A172 (cell line): ENCODE measurements at places on chromosomes 1 and 21. TPM values are rescaled to one million over a fixed set of nuclear protein-coding genes. Genes with fewer than 3 reads are reported as not detected.

- no peak for DNase-seq
Observed at GRCh38 chr1:67530071-67530470, 99.9 kb upstream of the SERBP1 start.

- DNase-seq: no peak
Observed at GRCh38 chr1:40766560-40766959, 17.0 kb upstream of the KCNQ4 start.

GRCh38 chr1:167601442-167602383 is 28.3 kb upstream of the RCSD1 start:
- DNase-seq: peak; percentile 23

GRCh38 chr1:197919346-197920066 is 2.3 kb downstream of the LHX9 start:
- DNase-seq: no peak

Gene TRIM46
- total RNA-seq: 1.1 and 3.4 TPM in 2 replicates

Gene CLDN19
- not detected in 2 replicates for total RNA-seq

Gene PLPP3
- total RNA-seq: 2.8 and 5.9 TPM in 2 replicates

Gene EPHA10
- total RNA-seq: not detected in 2 replicates

Gene OR2T35
- not detected in 2 replicates for total RNA-seq
